NCI-H1105 (cell line): ENCODE measurements at places on chromosomes 11 and 22.

DNA sequence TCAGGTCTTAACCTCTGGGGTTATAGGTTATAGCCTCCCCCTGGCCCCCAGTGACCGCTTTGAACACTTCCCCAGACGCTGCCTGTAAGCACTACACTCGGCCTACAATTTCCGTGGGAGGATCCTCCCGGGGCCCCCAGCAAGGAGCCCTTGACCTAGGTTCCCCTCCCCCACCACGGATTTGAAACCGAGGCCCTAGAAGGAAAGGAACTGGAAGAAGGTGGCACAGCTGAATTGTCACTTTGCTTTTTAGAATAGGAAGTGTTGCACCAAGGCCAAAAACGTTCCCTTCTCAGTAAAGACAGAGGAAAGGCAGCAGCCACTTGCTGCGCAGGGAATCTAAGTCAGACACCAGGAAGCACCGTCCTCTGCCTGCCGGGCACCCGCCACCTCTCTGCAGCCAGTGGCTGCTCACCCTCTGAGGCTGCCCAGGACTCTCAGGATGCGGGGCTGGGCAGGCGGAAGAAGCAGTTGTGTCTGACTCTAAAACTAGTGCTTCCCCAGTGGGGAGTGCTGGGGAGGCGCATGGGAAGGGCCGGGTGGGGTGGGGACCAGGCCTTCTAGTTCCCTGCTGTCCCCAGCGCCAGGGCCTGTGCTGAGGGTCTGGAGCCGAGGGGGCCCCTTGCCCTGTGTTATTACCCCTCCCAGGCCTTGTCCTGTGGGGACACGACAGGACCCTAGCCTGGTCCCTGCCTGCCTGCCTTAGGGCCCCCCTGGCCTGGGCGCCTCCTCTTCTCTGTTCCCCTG is 7.9 kb upstream of the FLRT1 start:
- no peak for DNase-seq

GRCh38 chr11:32487270-32487669 is 51.9 kb upstream of the WT1 start:
- no peak for DNase-seq

DNA sequence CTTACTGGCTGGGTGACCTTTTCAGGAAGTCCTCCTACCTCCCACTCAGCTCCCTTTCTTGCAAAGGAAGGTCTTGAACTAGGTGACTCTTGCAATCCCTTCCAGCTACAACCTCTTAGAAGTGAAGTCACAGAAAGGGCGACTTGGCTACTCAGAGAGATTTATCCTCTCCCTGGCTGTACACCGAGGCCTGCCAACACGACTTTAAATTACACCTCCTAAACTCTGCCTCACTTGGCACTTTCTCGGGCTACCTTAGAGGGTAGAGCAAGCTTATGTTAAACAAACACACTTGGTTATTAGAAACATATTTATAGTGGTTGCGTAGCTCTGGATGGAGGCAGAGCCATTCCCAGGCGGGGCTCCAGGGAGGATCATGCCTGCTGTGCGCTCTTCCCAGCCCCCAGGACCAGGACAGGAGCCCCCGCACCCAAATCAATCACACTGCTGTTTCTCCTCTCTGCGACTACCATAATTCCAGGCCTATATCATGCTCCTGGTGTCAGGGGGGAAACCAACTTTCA is 358.4 kb downstream of the BUD13 start:
- no peak for DNase-seq

- no peak for DNase-seq
Measured at GRCh38 chr22:26323013-26323412, 106.0 kb upstream of the ASPHD2 start.

DNA sequence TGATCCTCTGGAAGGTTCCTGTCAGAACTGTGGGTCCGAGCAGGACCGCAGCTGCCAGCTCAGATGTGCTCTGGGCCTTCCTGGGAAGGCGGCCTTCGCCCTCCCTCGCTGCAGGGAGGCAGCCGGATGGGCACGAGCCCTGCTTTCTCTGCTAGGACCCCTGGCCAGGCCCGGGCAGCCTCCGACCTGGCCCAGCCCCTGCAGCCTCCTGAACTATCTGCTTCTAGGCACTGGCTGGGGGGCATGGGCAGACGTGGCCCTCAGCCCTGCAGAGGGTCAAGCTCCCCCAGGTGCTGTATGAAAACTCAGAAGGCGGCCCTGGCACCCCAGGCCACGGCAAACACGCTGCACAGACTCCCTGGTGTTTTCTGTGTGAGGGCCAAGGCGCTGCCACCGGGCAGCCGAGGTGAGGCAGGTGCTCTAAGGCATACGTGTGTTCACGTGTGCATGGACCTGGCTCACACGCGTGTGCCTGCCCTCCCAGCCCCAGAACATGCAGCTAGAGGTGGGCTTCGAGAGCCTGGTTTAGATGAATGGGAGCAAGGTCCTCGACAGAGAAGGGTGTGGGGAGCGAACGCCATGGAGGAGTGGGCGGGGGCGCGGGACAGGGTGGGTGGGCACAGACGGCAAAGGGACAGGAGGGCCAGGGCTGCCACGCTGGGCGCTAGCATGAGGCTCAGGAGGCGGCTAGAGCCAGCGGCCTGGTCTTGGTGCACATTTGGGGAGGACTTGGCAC is 4.3 kb downstream of the LRFN4 start:
- no peak for DNase-seq

DNA sequence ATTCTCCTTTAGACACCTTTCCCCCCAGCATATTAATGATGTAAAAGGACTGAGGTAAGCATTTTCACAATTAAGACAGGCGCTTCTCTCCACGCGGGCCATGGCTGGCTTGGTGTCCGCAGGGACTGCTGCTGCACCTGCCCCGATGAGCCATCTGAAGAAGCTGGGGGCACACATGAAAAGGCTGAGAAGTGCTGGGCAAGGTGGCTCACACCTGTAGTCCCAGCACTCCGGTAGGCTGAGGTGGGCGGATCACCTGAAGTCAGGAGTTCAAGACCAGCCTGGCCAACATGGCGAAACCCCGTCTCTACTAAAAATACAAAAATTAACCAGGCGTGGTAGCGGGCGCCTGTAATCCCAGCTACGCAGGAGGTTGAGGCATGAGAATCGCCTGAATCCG is 21.3 kb downstream of the KRTAP5-6 start:
- no peak for DNase-seq

- DNase-seq: no peak
Measured at GRCh38 chr22:31958625-31959239, 14.4 kb downstream of the YWHAH start.

GRCh38 chr22:22033803-22034468 is 51.3 kb upstream of the TOP3B start:
- no peak for DNase-seq

DNA sequence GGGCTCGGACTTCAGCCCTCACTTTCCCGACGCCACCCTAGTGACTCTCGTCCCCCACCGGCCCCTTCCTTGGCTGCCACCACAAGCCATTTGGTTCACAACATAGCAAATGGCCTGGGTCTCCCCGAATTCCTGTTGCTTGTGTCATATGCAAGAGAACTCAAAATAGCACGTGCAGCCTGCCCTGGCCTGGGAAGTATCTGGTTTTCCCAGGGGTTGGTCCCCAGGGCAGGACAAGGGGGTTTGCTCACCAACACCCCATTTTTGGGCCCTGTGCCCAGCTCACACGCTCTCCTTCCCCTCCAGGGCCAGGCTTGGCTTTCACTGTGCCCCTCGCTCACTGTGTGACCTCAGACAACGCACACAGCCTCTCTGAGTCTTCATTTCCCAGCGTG is 12.8 kb upstream of the TPCN2 start:
- DNase-seq: no peak

DNA sequence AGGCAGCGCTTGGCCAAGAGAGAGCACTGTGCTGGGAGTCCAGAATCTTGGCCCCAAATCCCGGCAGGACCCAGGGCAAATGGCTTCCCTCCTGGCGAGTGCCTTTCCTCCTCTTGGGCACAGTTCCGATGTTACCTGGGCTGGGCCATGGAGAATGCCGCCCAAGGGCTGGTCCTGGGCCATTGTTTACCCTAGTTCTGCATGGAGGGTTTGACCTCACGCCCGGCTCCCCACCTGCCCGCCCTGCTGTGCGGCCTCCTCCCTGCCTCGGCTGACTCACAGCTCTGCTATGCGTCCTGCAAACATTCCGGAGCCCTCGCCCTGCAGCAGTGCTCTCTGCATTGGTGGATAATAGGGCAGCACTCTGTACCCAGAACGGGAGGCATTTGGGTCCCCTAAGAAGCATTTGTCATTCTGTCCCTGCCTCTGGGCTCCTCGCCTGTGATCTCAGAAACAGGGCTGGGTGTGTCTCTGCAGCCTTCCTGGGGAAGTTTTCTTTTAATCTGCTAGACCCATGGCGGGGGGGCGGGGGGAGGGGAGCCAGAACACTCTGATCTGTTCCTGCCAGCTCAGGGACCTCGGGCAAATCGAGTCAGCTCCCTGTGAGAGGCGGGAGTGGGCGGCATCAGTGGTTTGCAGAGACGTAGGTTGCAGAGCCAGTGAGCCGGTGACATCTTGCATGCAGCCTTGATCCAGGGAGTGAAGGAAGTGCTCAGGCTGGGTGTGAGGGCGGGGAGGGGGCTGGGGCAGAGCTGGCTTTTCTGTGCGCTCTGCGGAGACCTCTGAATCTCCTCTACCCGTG is 32.9 kb upstream of the SMIM38 start:
- no peak for DNase-seq
